GM23338 (cell line): ENCODE measurements at places on chromosomes 11 and 22.

- H3K4me1 ChIP-seq: peaks cover 26% of the 10 kb centered on the region
- H3K4me3 ChIP-seq: peak overlapping the region; percentile 92
- no peaks in the 10 kb centered on the region; the same call in 1 of the 2 replicates for H3K36me3 ChIP-seq
- H3K27ac ChIP-seq: peak overlapping the region; percentile 78
Measured at GRCh38 chr22:29604076-29604360, 585 bp downstream of the NF2 start.

DNA sequence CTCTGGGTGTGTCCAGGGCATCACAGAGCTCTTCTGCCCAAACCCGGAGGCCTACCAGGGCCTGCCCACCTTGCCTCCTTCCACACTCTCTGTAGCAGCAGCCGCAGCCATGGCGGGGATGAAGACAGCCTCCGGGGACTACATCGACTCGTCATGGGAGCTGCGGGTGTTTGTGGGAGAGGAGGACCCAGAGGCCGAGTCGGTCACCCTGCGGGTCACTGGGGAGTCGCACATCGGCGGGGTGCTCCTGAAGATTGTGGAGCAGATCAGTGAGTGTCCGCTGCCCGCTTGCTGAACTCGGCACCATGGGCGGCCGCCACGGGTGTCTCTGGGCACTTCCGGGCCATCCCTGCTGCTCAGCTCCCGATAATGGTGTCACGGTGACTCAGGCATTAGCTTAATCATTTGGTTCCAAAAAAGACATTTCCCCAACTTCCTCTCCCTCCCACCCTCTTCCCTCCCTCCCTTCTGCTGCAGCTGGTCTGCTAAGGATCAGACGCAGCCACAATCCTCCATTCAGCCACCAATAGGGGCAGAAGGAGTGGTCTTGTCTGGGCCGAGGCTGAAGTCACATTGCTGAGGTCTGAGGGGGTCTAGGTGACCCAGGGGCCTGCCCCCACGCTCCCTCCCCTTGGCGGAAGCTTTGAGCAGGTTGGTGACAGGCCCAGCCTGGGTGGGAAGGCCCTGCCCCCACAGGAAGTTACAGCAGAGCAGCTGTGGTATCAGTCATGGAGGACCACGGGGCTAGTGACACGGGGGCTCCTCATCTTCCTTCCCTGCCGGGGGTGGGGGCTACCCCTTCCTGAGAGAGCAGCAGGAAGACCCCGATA, 950 bp downstream of the FERMT3 start:
- H3K27me3 ChIP-seq: no peaks in the 10 kb centered on the region
- DNase-seq: peak; percentile 34
- peaks cover 21% of the 10 kb centered on the region for H3K36me3 ChIP-seq

- H3K36me3 ChIP-seq: no peaks in the 10 kb centered on the region
- DNase-seq: no peak
- no peak overlapping the region for H3K4me3 ChIP-seq
- no peaks in the 10 kb centered on the region for H3K27me3 ChIP-seq
- peaks cover 17% of the 10 kb centered on the region; the same call in 1 of the 2 replicates for H3K4me1 ChIP-seq
Measured at GRCh38 chr22:31962387-31963125, 18.2 kb downstream of the YWHAH start.

- no peak overlapping the region for H3K4me3 ChIP-seq
- no peak overlapping the region for H3K27ac ChIP-seq
- no peaks in the 10 kb centered on the region for H3K36me3 ChIP-seq
- H3K27me3 ChIP-seq: no peaks in the 10 kb centered on the region
- DNase-seq: no peak
Measured at GRCh38 chr22:44443641-44444235, 54.3 kb downstream of the RTL6 start.

- H3K4me3 ChIP-seq: no peak overlapping the region
- no peaks in the 10 kb centered on the region for H3K36me3 ChIP-seq
- H3K27ac ChIP-seq: no peak overlapping the region
- H3K4me1 ChIP-seq: peaks cover 7% of the 10 kb centered on the region; the same call in 1 of the 2 replicates
- no peak for DNase-seq
Measured at GRCh38 chr11:88183233-88183632, 8.0 kb upstream of the RAB38 start.

GRCh38 chr11:27795955-27796861, 96.0 kb upstream of the BDNF start:
- peak; percentile 69 for DNase-seq
- H3K4me3 ChIP-seq: peak overlapping the region; percentile 6; the same call in 1 of the 2 replicates
- H3K36me3 ChIP-seq: no peaks in the 10 kb centered on the region; the same call in 1 of the 2 replicates
- peaks cover 19% of the 10 kb centered on the region for H3K4me1 ChIP-seq
- no peak overlapping the region for H3K27ac ChIP-seq

DNA sequence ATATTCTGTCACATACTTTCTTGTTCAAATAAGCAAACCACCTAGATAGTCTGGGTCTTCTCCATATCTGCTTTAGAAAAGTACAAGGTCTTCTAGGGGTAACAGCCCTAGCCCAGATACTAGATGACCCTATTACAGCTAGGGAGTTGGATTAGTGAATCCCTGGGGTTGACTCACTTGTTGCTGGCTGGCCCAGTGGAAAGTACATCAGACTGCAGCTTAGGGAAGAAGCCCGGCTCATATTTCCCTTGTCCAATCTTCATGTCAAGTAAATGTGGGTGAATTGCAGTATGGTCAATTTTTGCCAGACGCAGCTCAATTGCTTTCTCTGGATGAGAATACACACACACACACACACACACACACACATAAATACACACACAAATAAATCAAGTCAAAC, 79.1 kb upstream of the SCUBE2 start:
- no peak overlapping the region for H3K27ac ChIP-seq
- H3K27me3 ChIP-seq: no peaks in the 10 kb centered on the region
- no peak overlapping the region for H3K4me3 ChIP-seq
- H3K4me1 ChIP-seq: no peaks in the 10 kb centered on the region
- H3K36me3 ChIP-seq: 0 out of 2 replicates have a peak, but pooled peaks cover 14% of the 10 kb centered on the region
- no peak for DNase-seq

DNA sequence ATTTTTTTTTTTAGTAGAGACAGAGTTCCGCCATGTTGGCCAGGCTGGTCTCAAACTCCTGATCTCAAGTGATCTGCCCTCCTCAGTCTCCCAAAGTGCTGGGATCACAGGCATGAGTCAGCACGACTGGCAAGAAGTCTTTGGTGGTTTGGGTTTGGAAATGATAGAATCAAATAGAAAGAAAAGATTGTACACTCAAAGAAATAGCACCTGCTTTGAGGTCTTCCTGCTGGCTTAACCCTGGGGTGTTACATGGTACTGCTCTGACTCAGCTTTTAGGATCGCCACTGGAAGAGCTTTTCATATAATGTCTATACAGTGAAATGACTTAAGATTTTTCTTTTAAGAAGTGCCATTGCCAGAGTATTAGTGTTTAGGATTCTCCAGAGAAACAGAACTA, 50.2 kb downstream of the JAM3 start:
- H3K36me3 ChIP-seq: no peaks in the 10 kb centered on the region
- peaks cover 26% of the 10 kb centered on the region for H3K4me1 ChIP-seq
- no peak overlapping the region for H3K27ac ChIP-seq
- H3K27me3 ChIP-seq: peaks cover 2% of the 10 kb centered on the region; the same call in 1 of the 2 replicates
- no peak for DNase-seq

DNA sequence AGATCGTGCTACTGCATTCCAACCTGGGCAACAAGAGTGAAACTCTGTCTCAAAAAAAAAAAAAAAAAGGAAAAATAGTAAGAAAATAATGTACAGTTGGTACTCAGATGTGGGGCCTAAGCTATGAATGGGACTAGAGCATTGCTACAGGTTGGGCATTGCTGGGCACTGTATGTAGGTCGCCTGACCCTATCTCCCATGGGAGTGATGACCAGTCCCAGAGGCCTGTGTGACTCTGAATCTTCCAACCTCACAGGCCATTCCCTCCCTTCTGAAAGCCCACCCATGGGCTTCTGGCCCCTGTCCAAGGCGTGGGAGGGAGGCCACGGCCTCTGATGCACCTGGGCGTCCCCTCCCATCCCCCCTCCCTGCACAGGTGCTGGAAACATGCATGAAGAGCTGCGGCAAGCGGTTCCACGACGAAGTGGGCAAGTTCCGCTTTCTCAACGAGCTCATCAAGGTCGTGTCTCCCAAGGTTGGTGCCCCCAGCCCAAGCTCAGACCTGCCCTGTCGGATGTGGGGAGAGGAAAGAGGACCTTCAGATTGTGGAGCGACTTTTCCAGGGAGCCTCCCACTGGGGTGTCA, 9.5 kb downstream of the GGA1 start:
- H3K27ac ChIP-seq: no peak overlapping the region
- no peaks in the 10 kb centered on the region for H3K4me1 ChIP-seq
- H3K27me3 ChIP-seq: no peaks in the 10 kb centered on the region
- no peak for DNase-seq
- H3K36me3 ChIP-seq: 0 out of 2 replicates have a peak, but pooled peaks cover 6% of the 10 kb centered on the region

GRCh38 chr11:112004389-112004788, 20.8 kb upstream of the DLAT start:
- H3K4me3 ChIP-seq: no peak overlapping the region
- no peak overlapping the region for H3K27ac ChIP-seq

GRCh38 chr22:49026494-49027367, 800.9 kb downstream of the BRD1 start:
- H3K4me1 ChIP-seq: no peaks in the 10 kb centered on the region
- DNase-seq: no peak
- peaks cover 6% of the 10 kb centered on the region; the same call in 1 of the 2 replicates for H3K36me3 ChIP-seq
- H3K27me3 ChIP-seq: no peaks in the 10 kb centered on the region

- peak; percentile 71 for DNase-seq
- peaks cover 100% of the 10 kb centered on the region for H3K27me3 ChIP-seq
- H3K27ac ChIP-seq: no peak overlapping the region
- H3K4me3 ChIP-seq: no peak overlapping the region
Measured at GRCh38 chr22:22235558-22235957, 9.0 kb upstream of the VPREB1 start.

DNA sequence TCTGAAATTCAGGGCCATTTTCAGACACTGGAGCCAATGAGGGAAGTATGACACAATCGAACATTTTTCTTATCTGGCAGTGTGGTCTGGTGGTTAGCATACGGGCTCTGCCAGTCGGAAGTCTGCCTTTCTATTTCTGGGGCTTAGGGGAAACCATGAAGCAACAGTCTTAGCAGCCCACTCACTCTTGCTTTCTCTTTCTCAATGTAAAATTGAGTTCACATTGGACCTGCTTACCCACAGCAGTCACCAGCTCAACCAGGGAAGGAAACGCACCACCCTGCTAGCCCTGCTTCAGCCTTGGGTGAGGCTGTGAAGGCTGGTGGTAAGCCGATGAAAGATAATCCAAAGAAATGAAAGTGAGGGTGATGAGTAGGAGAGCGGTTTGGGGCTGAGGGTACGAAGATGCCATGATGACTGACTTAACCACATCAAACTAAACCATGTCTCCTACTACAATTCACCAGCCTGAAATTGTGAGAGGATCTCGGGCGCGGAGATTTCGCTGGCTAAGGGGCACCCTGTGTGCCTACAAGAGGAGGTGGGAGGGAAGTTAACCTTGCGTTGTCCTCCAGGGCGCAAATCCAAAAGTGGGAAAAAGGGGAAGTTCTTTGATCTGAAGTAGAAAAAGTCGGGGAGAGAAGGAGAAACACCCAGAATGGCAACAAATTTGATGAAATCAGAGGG, 2.0 kb upstream of the LMO2 start:
- no peak for DNase-seq
- no peak overlapping the region for H3K4me3 ChIP-seq
- no peaks in the 10 kb centered on the region for H3K36me3 ChIP-seq
- H3K27ac ChIP-seq: no peak overlapping the region
- H3K4me1 ChIP-seq: peaks cover 6% of the 10 kb centered on the region
- H3K27me3 ChIP-seq: no peaks in the 10 kb centered on the region

DNA sequence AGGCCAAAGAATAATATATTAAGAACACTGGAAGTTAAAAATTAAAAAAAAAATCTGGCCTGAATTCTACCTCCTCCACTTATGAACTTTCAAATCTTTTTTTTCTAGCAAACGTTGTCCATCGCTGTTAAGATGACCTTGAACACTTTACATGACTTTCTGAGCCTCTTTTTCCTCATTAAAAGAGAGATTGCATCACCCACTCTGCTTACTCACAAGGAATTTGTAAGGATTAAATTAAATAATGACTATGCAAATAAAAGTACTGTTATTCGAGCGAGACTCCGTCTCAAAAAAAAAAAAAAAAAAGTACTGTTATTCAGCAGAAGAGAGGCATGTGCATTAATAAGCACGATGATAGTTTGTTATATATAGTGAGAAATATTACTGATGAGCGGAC, 285.1 kb upstream of the CCDC90B start:
- no peaks in the 10 kb centered on the region for H3K36me3 ChIP-seq
- H3K4me3 ChIP-seq: no peak overlapping the region
- H3K27ac ChIP-seq: no peak overlapping the region
- no peaks in the 10 kb centered on the region for H3K27me3 ChIP-seq

DNA sequence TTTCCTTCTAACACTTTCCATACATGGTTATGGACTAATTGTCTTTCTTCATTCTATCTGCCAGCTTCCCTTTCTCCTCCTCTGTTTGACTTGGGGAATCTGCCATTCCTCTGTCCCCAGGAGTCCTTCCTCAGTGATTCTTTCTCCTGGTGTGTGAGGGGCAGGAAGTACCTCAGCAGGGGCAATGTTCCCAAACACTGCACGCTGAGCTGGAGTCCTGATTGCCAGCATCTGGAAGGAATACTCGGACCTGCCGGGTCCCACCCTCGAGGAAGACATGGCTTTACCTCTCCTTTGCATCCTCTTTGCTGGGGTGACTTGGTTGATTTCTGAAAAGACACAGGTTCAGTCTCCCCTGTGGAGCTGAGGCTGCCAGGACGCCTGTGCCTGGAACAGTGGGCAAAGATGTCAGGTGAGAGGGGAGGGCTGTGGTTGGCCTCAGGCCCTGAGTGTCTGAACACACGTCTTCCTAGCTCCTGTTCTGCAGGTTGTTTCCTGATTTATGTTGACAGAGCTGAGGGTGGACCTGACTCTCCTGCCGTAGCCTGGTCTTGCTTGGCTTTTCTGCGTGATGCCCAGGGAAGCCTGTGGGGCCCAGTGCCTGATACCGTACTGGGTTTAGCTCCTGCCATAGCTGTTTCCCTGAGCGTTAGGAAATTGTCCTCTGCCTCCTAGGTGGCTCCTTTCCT, 4.3 kb downstream of the COX8A start:
- H3K4me1 ChIP-seq: peaks cover 33% of the 10 kb centered on the region
- no peaks in the 10 kb centered on the region for H3K27me3 ChIP-seq
- peak; percentile 53 for DNase-seq
- H3K27ac ChIP-seq: peak overlapping the region; percentile 65
- no peaks in the 10 kb centered on the region for H3K36me3 ChIP-seq

DNA sequence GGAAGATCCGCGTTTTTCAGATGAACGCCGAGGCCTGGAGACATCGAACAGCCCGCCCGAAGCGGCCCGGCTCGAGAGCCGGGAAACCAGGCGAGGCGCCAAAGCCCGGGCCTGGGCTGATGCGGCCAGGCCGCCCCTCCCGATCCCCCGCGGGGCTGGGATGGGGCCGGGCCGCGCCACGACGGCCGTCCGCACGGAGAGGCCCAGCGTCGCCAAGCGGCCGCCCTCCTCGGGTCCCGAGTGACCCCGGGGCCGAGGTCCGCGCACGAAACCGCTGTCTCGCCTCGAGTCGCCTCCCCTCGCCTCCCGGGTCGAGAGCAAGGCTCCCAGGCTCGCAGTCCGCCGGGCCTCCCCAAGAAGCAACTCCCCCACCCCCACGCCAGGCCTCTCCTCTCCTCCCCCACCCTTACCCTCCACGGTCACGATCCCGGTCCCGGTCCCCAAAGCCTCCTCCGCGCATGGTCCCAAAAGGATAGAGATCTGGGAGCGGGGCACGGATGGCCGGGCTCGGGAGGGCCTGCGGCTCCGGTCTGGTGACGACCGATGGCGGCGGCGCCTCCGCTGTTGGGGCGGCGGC, 482 bp downstream of the DDX17 start:
- peak overlapping the region; percentile 97 for H3K27ac ChIP-seq
- peak; percentile 52 for DNase-seq
- H3K36me3 ChIP-seq: peaks cover 20% of the 10 kb centered on the region
- H3K27me3 ChIP-seq: no peaks in the 10 kb centered on the region
- H3K4me3 ChIP-seq: peak overlapping the region; percentile 99
- H3K4me1 ChIP-seq: peaks cover 22% of the 10 kb centered on the region
